ENCODE measurements at places on chromosomes 16 and 17. TPM values are rescaled to one million over a fixed set of nuclear protein-coding genes. Genes with fewer than 3 reads are reported as not detected.

Gene NPIPB2
- total RNA-seq = 17.5 TPM

Gene DCTN5
- total RNA-seq = 63.4 TPM

Gene EFCAB13
- total RNA-seq = 5.7 TPM

Gene LPO
- total RNA-seq = 0.15 TPM

Gene COX6A2
- not detected for total RNA-seq

Gene OR2C1
- total RNA-seq = not detected

Gene XAF1
- total RNA-seq = 95.1 TPM

Gene USP6
- total RNA-seq = not detected

Gene MFAP4
- total RNA-seq = not detected

Gene ATP2A3
- total RNA-seq = 306 TPM

Gene SLC5A11
- total RNA-seq = not detected

DNA sequence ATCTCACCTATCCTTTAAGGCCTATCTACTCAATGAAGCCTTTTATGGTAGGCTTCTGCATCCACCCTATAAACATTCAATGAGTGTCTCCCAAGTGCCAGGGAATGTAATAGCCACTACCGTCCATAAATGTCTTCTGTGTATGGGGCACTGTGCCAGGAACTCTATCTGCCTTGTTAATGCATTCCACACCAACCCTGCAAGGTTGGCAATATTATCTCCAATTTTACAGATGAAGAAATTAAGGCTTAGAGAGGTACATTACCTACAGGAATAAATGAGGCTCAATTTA, 20.0 kb downstream of the MAP3K14 start:
- H3K4me1 ChIP-seq = peaks cover 62% of the 10 kb centered on the region
- H3K36me3 ChIP-seq = peaks cover 31% of the 10 kb centered on the region
- DNase-seq = no peak
- H3K27ac ChIP-seq = peak overlapping the region; percentile 47
- peak overlapping the region; percentile 16 for H3K4me3 ChIP-seq

GRCh38 chr16:31714903-31715504, 158.6 kb upstream of the ZNF267 start:
- H3K36me3 ChIP-seq = peaks cover 22% of the 10 kb centered on the region
- DNase-seq = no peak
- H3K27ac ChIP-seq = peak overlapping the region; percentile 51
- no peaks in the 10 kb centered on the region for H3K27me3 ChIP-seq
- peaks cover 30% of the 10 kb centered on the region for H3K4me1 ChIP-seq
- peak overlapping the region; percentile 93 for H3K4me3 ChIP-seq

- DNase-seq = no peak
- peaks cover 33% of the 10 kb centered on the region for H3K4me1 ChIP-seq
Measured at GRCh38 chr17:39643271-39643670, 6.3 kb downstream of the STARD3 start.

- DNase-seq = no peak
- peaks cover 28% of the 10 kb centered on the region for H3K4me1 ChIP-seq
- no peaks in the 10 kb centered on the region for H3K27me3 ChIP-seq
- H3K4me3 ChIP-seq = no peak overlapping the region
- H3K27ac ChIP-seq = no peak overlapping the region
Measured at GRCh38 chr17:60604686-60605334, 4.8 kb downstream of the PPM1D start.

- no peaks in the 10 kb centered on the region for H3K36me3 ChIP-seq
- no peaks in the 10 kb centered on the region for H3K4me1 ChIP-seq
- no peaks in the 10 kb centered on the region for H3K27me3 ChIP-seq
- DNase-seq = no peak
Measured at GRCh38 chr16:62022688-62023087, 13.6 kb downstream of the CDH8 start.

DNA sequence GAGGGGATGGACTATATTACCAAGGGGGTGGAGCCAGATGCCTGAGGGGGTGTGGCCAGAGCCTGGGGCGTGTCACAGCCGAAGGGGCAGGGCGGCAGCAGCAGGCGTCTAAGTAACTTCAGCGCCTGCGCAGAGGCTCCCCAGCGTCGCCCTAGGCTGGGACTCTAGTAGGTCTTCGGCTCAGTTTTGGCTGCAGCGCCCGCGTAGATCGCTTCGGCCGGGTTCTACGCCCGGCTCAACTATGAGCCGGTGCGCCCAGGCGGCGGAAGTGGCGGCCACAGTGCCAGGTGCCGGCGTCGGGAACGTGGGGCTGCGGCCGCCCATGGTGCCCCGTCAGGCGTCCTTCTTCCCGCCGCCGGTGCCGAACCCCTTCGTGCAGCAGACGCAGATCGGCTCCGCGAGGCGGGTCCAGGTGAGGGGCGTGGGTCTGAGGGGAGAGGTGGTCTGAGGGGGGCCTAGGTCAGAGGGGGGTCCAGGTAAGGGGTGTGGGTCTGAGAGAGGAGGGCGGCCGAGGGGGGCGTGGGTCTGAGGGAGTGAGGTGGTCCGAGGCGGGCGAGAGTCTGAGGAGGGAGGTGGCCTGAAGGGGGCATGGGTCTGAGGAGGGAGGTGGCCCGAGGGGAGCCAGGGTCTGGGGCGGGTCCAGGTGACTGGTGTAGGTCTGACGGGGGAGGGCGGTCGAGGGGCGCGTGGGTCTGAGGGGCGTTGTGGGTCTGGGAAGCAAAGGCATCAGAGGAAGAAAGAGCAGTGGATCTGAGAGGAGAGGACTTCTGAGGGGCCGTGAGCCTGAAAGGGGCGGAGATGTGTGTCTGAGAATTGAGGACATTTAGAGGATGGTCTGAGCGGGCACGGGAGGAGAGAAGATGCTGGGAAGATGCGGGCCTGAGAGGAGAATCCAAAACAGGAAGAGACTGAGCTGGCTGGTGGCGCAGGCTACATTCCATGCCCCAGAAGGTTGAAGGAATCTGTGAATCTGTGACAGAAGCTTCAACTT, at the start of gene LPCAT2:
Gene LPCAT2, plus strand, starts transcription at position 132 of the 991 bp plus-strand sequence. Its CDS starts 110 bp downstream, at position 242.
- H3K4me3 ChIP-seq = no peak within 1 kb of the TSS
- H3K27ac ChIP-seq = no peak within 1 kb of the TSS
- no peaks in the 10 kb centered on the region for H3K36me3 ChIP-seq
- DNase-seq = no peak

GRCh38 chr17:74852237-74853047, 7.2 kb downstream of the GRIN2C start:
- H3K27ac ChIP-seq = no peak overlapping the region
- peaks cover 10% of the 10 kb centered on the region for H3K27me3 ChIP-seq
- H3K36me3 ChIP-seq = no peaks in the 10 kb centered on the region

DNA sequence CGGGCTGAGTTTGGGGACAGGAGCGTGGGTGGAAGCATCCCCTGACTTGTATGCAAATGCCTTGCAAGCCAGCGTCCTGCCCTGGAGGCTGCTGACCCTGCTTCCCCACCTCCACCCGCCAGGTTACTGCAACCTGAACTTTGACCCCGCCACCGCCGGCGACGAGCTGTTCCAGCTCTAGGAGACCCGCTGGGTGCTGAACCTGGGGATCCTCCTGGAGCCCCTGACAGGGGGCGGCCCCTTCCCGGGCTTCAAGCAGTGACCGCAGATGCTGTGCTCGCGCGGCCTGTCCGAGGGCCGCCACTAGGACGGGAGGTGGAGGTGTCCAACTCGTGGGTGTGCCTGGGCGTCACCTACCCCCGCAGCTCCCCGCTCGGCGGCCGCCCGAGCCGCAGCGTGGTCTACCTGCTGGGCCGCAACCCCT, 10.7 kb upstream of the SLC16A5 start:
- H3K27me3 ChIP-seq = no peaks in the 10 kb centered on the region
- H3K4me1 ChIP-seq = peaks cover 17% of the 10 kb centered on the region
- H3K27ac ChIP-seq = peak overlapping the region; percentile 43

GRCh38 chr16:4613636-4614570, 785 bp downstream of the UBALD1 start:
- H3K4me3 ChIP-seq = peak overlapping the region; percentile 62
- peaks cover 53% of the 10 kb centered on the region for H3K4me1 ChIP-seq
- no peaks in the 10 kb centered on the region for H3K27me3 ChIP-seq
- H3K27ac ChIP-seq = no peak overlapping the region
- H3K36me3 ChIP-seq = peaks cover 5% of the 10 kb centered on the region
- DNase-seq = peak; percentile 17

GRCh38 chr17:41695134-41695661, 6.5 kb downstream of the EIF1 start:
- no peak for DNase-seq
- H3K27ac ChIP-seq = no peak overlapping the region
- peaks cover 48% of the 10 kb centered on the region for H3K36me3 ChIP-seq
- no peaks in the 10 kb centered on the region for H3K27me3 ChIP-seq

DNA sequence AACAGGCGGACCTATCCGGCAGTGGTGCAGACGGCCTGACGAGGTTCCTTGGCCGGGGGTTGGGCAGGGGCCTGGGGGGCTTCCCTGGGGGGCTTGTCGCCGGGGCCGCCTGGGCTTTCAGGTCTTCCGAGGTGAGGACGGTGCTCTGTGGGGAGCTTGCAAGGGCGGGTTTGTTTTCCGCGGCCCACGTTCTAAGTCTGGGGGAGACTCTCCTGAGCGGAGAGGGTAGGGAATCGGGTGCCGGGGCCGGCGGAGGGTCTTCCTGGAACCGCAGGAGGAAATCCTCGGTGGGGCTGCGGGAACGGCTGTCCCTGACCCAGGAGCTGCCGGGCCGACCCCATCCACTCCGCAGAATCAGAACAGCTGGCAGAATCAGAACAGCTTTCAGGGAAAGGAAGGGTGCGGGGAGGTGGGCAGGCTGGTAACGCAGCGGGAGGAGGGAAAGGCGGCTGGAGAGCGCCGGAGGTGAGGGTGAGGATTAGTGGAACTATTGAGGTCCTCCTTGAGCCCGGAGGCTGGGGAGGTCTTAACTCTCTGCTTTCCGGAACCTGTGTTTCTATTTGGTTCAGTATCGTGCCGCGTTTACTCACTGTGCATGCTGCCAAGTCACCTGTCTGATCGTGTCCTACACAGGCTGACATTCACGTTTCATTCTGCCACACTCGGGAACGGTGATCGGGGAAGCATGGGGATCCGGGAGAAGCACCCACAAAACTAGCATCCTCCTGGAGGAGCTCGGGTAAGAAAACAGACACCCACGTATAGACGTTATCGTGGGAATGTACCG, 28.9 kb downstream of the CPSF4L start:
- H3K36me3 ChIP-seq = peaks cover 16% of the 10 kb centered on the region
- no peaks in the 10 kb centered on the region for H3K27me3 ChIP-seq
- H3K4me1 ChIP-seq = peaks cover 57% of the 10 kb centered on the region
- peak overlapping the region; percentile 92 for H3K4me3 ChIP-seq

- H3K36me3 ChIP-seq = no peaks in the 10 kb centered on the region
- peak overlapping the region; percentile 7 for H3K27ac ChIP-seq
- DNase-seq = peak; percentile 23
- H3K4me3 ChIP-seq = peak overlapping the region; percentile 2
- H3K27me3 ChIP-seq = no peaks in the 10 kb centered on the region
Measured at GRCh38 chr16:10871157-10871991, 5.6 kb upstream of the CIITA start.

DNA sequence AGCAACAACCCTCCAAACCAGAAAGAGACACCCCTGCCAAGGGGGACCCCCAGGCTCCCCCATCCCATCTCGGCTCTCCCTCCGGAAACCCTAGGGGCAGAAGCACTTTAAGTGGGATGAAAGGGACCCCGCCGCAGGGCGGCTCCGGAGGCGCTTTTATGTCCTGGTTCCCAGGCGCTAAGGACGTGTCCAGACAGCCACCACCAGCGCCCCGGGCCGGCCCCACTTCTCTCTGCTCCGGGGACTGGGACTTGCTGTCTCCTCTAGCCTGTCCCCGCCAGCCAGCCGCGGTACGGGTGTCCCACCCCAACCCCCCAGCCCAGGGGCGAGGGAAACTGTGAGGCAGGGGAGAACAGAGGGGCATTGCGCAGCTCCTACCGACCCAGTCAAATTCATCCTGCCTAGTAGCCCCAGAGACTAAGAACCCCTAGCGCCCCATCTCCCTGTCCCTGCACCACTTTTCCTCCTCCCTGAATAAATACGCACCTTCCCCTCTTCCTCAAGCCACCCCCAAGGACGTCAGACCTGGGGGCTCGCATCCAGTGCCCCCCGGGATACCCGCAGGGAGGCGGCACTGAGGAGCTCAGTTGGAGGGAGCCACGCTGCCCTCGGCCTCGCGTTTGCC, 4.1 kb downstream of the SP6 start:
- no peaks in the 10 kb centered on the region for H3K36me3 ChIP-seq
- DNase-seq = no peak
- H3K27me3 ChIP-seq = peaks cover 45% of the 10 kb centered on the region
- H3K4me3 ChIP-seq = no peak overlapping the region
- no peak overlapping the region for H3K27ac ChIP-seq

- H3K36me3 ChIP-seq = no peaks in the 10 kb centered on the region
- no peak for DNase-seq
- no peak overlapping the region for H3K27ac ChIP-seq
- H3K4me3 ChIP-seq = no peak overlapping the region
- H3K27me3 ChIP-seq = peaks cover 3% of the 10 kb centered on the region
- no peaks in the 10 kb centered on the region for H3K4me1 ChIP-seq
Measured at GRCh38 chr17:199191-199604, 17.7 kb upstream of the DOC2B start.

DNA sequence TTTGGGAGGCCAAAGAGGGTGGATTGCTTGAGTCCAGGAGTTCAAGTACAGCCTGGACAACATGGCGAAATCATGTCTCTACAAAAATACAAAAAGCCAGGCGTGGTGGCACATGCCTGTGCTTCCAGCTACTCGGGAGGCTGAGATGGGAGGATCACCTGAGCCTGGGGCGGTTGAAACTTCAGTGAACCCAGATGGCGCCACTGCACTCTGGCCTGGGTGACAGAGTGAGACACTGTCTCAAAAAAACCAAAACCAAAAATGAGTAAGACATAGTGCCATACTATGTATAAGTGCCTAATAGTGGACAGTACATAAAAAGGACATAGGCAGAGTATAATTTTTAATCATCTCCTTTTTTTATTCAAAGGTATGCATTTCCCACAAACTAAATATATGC, 4.0 kb downstream of the CTC1 start:
- peak overlapping the region; percentile 59 for H3K27ac ChIP-seq
- peaks cover 45% of the 10 kb centered on the region for H3K4me1 ChIP-seq
- H3K27me3 ChIP-seq = no peaks in the 10 kb centered on the region

- no peak overlapping the region for H3K4me3 ChIP-seq
- H3K27me3 ChIP-seq = no peaks in the 10 kb centered on the region
- no peaks in the 10 kb centered on the region for H3K36me3 ChIP-seq
- no peak overlapping the region for H3K27ac ChIP-seq
- no peak for DNase-seq
Measured at GRCh38 chr17:29172589-29172988, 7.6 kb downstream of the MYO18A start.

DNA sequence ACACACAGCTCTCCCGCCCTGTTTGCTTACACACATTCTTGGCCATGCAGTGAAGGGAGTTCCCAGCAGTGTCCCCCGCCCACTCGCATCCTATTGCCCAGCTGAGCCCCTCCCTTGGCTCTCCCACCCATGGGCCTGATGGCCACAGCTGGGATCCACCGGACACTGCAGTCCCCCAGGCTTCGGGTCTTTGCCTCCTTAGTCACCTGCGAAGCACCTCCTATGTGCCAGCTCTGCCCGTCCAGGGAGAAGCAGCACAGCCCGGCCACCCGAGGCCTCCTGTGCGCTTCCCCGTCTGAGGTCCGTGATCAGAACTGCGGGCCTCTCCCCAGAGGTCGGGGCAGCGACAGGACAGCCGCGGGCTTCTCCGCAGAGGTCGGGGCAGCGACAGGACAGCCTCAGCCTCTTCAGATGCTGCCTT, 136.9 kb downstream of the BANP start:
- H3K4me1 ChIP-seq = no peaks in the 10 kb centered on the region
- H3K36me3 ChIP-seq = no peaks in the 10 kb centered on the region
- H3K27me3 ChIP-seq = no peaks in the 10 kb centered on the region
- no peak for DNase-seq
- H3K27ac ChIP-seq = no peak overlapping the region
